ENCODE measurements at places on chromosomes 6 and 20.

GRCh38 chr6:31070711-31071197 is 41.6 kb downstream of the C6orf15 start:
- no peak for DNase-seq

DNA sequence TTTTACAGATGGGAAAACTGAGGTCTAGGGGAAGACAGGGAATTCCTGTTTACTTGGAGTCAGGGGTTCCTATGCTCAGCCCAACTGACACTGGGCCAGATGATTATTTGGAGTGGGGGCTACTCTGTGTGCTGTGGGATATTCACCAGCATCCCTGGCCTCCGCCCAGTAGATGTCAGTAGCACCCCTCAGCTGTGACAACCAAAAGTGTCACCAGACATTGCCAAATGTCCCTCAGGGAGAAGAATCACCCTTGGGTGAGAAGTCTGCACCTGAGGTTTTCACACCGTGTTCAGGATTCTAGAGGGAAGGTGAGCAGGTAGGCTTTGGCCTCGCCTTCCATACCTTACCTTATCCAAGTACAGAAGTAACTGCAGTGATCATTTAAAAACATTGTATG is 27.6 kb downstream of the CDH26 start:
- no peak for DNase-seq

GRCh38 chr6:110768057-110768456 is 47.2 kb downstream of the CDK19 start:
- no peak for DNase-seq

DNA sequence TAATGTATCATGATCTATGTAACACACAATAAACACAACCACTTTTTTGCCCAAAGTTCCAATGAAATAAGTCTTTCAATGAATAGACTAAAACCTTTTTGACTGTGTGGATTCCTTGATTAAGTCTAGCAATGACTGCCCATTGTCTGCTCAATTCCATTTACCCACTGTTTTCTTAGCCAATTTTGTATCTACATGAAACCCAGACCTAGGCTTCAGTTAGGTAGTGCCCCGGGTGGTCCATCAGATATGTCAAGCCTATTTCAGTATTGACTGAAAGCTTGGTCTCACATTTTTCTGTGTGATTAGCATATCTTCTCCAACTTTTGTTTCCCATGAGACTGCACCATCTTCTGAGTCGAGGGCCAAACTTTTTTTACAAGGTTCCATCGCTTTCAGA is 615.0 kb downstream of the C6orf118 start:
- DNase-seq, result no peak

GRCh38 chr6:127069659-127070279 is 48.7 kb upstream of the RSPO3 start:
- DNase-seq, result no peak

- DNase-seq, result peak; percentile 92
Measured at GRCh38 chr6:28884423-28885131, 39.2 kb downstream of the TRIM27 start.

- no peak for DNase-seq
Measured at GRCh38 chr6:156164701-156165452, 612.3 kb upstream of the ARID1B start.

GRCh38 chr6:107718341-107718740 is 105.8 kb downstream of the SCML4 start:
- no peak for DNase-seq

DNA sequence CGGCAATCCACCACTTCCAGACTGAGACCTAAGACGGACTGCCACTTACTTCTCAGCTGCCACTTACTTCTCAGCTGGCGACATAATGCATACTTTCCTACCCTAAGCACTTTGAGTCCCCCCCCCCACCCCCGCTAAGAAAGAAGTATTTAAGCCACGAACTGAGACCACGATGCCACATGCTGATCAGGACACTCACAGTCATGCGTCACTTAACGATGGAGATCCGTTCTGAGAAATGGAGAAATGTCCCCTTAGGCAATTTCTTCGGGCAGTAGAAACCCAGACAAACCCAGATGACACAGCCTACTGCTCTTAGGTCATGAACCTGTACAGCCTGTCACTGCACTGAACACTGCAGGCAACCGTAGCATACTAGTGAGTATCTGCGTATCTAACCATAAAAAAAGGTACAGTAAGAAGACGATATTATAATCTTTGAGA is 690 bp downstream of the IFNGR1 start:
- DNase-seq, result peak; percentile 78

GRCh38 chr6:157172830-157173536 is 150.3 kb downstream of the TMEM242 start:
- no peak for DNase-seq

DNA sequence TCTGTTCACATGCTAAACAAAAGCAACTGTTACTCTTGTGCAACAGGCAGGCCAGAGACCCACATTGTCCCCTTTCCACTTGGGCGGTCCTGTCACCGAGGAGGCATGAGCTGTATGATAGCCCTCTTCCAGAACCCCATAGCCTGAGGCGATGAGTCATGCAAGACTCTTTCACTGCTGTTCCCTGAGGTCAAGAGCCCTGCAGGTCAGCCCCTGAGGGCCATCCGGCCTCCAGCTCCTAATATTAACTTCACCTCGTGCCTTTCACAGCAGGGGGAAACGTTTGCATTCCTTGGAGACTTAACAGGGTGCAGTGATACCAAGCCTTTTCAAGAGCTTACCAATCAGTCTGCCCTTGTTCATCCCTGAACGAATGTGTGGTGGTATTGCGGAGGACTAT is 253.3 kb upstream of the ECI2 start:
- no peak for DNase-seq

GRCh38 chr20:61106438-61106837 is 145.6 kb upstream of the CDH4 start:
- DNase-seq, result no peak

- no peak for DNase-seq
Measured at GRCh38 chr6:105545947-105546731, 143.3 kb upstream of the PREP start.

- no peak for DNase-seq
Measured at GRCh38 chr20:9506280-9506821, 8.0 kb upstream of the LAMP5 start.

GRCh38 chr6:32637219-32637880 is at the start of gene HLA-DQA1:
HLA-DQA1 (plus strand) TSS chr6:32637406; CDS start chr6:32637459, 53 bp downstream.
- DNase-seq, result peak; percentile 84
